ENCODE measurements at places on chromosomes 4 and X.
A peak's percentile ranks its signal among the peaks of the same experiment; 100 is the strongest.

GRCh38 chrX:77733342-77733741 lies 52.7 kb downstream of the ATRX start:
- DNase-seq: no peak

GRCh38 chr4:103012060-103012459 lies 7.4 kb downstream of the SLC9B1 start:
- no peak for DNase-seq

DNA sequence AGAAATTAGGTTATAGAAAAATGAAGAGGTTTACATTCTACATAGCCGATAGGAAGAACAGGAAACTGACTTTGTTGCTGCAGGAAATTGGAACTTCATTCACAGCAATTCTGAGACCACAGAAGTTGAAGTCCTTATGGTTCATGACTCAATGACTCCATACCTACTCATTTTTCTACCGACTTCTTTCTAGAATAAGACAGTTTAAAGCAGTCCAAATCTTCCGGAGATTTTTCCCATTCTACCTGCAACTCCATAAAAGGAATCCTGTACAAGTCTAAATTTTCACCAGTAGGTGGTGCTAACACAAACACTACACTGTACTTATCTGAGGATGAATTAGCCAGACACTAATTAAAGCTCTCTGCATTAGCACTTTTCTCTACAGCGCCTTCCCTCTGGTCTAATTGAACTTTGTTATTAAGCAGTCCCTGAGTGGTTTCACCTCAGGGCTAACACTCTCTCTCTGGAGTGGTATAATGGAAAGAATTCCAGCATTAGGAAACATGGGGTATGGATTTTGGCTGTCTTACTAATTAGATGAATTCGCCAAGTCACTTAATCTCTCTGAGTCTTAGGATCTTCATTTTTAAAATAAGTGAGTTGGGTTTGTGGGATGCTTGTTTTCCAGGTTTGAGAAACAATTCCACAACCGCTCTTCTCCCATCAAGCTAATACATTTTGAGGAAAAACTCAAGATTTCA lies 167.9 kb downstream of the SMIM20 start:
- DNase-seq: peak; percentile 62

DNA sequence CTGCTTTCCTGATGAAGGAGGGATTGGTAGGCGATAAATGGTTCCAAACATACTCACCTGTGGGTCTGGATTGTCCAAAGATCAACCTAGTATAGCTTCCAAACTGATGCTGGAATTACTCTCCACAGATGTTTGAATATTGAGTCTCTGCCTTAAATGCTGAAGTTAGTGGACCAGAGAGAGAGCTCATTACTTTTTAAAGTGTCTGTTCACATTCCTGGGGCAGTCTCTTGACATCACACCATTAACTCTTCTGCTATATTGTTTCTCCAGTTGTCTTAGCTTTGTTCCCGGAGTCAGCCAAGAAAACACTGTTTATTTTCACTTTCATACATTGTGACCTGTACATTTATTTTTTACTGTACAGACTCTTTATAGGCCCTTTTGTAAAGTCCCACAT lies 35.4 kb downstream of the ARHGEF38 start:
- DNase-seq: no peak

GRCh38 chr4:159197260-159197884 lies 94.5 kb downstream of the RAPGEF2 start:
- no peak for DNase-seq

DNA sequence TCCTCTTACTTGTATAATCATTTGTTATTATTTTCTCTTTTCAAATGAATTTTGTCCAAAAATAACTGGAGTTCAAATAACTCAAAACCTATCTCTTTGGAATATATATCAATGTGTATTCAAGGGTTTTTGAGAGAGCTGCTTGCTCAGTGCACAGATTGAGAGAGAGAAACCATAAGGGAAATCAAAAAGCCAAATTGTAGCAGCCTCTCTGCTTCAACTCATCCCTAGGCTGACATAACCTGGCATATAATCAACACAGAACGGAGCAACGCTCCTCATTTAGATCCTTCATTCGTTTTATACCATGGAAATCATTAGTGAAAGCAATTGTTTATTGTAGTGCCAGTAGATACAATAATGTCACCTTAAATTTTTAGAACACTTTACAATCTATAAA lies 1.8 kb upstream of the GPM6A start:
- DNase-seq: no peak

- no peak for DNase-seq
Measured at GRCh38 chr4:159232465-159233106, 129.7 kb downstream of the RAPGEF2 start.

GRCh38 chr4:85784947-85785346 lies 310.0 kb downstream of the ARHGAP24 start:
- DNase-seq: no peak

GRCh38 chr4:78031417-78031950 lies 25.6 kb upstream of the FRAS1 start:
- DNase-seq: no peak

DNA sequence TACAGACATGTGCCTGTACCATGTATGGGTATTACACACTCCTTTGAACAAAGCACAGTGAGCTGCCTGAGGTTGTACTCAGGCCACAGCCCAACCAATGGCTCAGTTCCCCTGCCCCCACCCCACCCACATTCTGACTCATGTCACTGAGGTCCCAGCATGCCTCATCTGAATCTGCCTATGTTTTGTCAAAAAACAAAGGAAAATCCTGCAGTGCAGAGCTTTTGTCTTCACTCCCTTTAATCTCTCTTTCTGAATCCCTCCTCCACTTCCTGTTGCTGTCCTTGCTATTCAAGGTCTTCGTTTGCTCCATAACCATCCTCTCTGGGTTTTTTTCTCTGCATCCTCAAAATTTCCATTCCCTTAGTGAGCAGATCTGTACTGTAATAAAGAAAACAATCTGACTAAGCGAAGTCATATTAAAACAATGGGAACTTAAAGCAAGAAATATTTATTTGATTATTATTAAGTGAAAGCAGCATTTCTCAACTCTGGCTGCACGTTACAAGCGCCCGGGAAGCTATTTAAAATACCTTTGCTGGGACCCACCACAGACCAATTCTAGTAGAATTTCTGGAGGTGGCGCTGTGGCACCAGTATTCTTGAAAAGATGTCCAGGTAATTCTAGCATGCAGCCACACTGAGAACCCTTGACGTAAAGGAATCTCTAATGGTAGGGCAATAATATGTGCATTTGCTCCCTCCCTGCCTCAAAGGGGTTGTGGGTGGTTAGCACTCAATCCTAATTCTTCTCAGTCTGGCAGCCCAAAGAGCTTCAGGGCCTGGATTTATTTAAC lies 8.7 kb downstream of the GUCY2F start:
- DNase-seq: no peak

GRCh38 chr4:14302021-14302420 lies 674.5 kb upstream of the BOD1L1 start:
- DNase-seq: no peak

DNA sequence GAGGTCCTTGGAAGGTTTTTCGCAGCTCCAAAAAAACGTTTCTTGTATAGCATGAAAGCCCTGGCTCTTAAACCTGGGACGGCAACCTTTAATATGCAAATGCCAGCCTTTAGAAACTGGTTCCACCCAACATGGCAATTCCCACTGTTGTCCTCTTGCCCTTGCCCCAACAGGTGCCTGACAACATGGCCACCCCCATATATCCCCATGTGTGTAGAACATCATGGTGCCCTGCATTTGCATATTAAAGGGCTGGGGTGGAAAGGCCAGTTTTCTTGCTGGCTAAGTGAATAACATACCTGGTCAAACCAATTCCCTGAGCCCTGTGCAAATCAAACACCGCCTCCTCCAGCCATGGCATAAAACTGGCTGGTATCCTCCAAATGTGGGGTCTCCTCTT lies 26.0 kb upstream of the GLRA3 start:
- DNase-seq: no peak

DNA sequence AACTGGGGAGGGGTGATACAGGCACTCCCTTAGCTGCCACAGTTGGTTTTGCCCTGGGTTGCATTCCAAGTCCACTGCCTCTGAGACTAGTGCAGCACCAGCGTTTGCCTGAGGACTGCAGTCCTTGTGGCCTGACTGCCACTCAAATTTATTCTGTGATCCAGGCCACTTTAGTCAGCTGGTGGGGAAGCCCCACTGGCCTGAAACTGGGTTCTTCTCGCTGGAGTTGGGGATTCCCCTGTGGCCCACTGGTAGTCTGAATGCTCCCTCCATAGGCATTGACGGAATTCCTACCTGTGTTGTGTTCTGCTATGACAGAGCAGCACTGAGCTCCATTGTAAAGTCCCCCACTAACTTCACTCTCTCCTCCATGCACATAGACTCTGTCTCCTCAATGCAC lies 63.8 kb downstream of the PTPN13 start:
- no peak for DNase-seq

GRCh38 chr4:85756938-85757337 lies 282.0 kb downstream of the ARHGAP24 start:
- no peak for DNase-seq

GRCh38 chrX:49273181-49273727 lies 3.7 kb downstream of the PPP1R3F start:
- peak; percentile 70 for DNase-seq

DNA sequence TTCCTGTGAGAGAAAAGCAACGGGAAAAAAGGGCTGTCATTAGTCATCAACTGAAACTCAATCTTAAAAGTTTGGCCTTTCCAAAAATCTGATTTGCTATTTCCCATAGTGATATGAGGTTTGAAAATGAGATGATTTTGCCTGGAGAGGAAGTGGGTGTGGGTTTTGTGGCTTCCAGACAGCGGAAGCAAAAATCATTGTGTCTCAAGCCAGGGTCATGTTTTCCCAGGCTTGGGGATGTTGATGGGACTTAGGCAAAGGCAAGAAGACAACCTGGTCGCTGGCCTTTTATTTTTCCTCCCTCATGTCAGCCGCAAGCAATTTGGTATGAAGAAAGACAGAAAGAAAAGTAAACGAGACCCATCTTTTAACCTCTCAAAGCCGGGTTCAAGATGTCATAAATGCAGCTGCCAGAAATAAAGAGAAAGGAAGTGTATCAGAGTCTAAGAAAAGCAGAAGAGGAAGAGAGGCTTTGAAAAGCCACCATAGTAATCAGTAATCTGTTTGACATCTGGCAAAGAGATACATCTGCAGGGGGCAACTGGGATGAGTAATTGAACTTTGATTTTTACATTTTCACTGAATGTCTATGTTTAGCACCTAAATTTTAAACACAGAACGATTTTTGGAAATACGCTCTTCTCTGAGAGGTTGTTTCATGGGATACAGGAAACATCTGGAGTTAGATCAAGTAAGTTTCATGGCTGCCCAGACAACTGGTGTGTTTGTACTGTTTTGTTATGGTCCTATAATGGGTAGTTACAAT lies 521.6 kb upstream of the SLIT2 start:
- DNase-seq: no peak

DNA sequence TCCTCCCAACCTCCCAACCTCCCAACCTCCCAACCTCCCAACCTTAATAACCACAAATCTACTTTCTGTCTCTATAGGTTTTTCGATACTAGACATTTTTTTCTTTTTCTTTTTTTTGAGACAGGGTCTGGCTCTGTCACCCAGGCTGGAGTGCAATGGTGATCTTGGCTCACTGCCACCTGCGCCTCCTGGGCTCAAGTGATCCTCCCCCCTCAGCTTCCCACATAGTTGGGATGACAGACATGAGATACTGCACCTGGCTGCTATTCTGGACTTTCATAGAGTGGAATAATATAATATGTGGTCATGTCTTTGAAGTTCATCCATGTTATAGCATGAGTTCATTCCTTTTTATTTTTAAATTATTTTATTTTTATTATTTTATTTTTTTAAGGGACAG lies 39.5 kb upstream of the ZFX start:
- no peak for DNase-seq

- no peak for DNase-seq
Measured at GRCh38 chrX:109393859-109394258, 88.0 kb downstream of the GUCY2F start.

DNA sequence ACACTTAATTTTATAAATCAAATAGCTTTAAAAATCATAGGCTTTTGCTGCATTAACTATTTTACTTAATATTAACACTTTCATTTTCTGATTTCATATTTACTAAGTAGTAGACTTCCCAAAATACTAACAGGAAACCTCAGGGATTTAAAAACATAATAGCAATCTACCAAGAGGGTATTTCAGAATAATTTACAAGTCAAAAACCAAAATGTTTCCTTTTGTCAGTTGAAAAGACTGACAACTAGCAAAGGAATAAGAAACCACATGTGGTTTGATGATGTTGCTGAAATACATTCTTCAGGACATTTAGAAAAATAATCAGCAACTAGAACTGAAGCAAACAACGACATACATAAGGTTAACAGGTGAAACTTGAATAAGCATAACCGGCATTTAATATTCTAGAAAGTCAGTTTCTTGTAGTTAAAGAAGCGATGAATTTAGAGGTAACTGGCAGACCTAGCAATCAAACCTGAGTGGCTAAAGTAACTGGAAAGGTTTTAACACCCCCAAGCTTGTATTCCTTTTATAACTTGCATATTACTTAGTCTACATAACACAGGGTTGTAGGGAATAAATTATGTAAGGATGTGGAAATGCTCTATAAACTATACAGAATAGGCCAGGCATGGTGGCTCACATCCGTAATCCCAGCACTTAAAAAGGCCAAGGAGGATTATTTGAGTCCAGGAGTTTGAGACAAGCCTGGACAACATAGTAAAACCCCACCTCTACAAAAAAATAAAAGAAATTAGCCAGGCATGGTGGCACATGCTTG lies 40.0 kb downstream of the DHX15 start:
- no peak for DNase-seq

- DNase-seq: no peak
Measured at GRCh38 chr4:5899396-5899795, 6.5 kb upstream of the CRMP1 start.

GRCh38 chrX:72408885-72409284 lies 103.2 kb upstream of the CITED1 start:
- no peak for DNase-seq

DNA sequence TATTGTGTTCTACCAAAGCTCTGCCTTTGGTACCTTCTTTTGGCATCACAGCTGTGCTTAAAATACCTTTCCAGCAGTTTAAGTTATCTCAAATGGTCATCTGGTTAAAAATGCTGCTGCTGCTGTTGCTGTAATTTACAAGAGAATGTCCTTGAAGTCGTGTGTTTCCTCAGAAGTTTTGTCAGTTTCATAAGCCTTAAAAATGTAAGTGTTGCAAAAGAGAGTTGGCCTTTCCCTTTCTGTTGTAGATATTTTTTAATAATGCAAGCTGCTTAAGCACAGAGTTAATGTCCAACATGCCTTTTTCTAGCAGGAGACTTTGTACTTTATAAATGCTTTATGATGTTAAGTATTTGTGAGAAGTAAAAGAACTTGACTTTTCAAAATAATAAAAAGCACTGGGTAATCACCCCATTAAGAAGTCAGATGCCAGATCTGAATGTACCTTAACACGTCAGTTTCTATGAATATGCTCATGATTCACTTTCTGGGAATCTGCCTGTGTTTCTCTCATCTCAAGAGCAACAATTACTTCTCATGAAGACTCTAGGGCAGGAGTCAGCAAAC lies 35.3 kb upstream of the TENM3 start:
- DNase-seq: no peak

GRCh38 chr4:169115897-169116254 lies 105.8 kb upstream of the CBR4 start:
- no peak for DNase-seq

- DNase-seq: no peak
Measured at GRCh38 chr4:176614793-176615192, 177.9 kb downstream of the VEGFC start.
